HFF-Myc (cell line): ENCODE measurements at places on chromosomes 5 and 9.

GRCh38 chr9:89207026-89207425, 28.4 kb upstream of the SHC3 start:
- no peak for DNase-seq

- DNase-seq = no peak
Measured at GRCh38 chr9:26723486-26723885, 169.1 kb downstream of the CAAP1 start.

GRCh38 chr9:99387431-99387830, 165.3 kb downstream of the SEC61B start:
- DNase-seq = no peak

DNA sequence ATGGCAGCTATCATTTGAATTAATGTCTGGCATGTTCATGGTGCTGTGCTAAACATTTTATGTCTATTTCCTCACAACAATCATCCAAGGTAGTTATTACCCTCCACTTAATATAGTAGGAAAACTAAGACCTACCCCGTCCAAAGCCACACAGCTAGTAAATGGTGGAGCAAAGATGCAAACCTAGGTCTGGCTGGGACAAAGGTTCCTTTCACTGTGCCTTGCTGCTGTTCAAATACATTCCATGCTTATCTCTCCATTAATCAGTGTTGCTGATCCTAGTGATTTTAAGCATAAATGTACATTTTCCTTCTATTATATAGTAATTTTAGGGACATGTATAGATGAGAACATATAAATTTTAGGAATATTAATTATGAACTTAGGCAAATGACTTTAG, 38.7 kb downstream of the CCDC125 start:
- DNase-seq = no peak

- no peak for DNase-seq
Measured at GRCh38 chr9:21751998-21752397, 50.4 kb upstream of the MTAP start.

DNA sequence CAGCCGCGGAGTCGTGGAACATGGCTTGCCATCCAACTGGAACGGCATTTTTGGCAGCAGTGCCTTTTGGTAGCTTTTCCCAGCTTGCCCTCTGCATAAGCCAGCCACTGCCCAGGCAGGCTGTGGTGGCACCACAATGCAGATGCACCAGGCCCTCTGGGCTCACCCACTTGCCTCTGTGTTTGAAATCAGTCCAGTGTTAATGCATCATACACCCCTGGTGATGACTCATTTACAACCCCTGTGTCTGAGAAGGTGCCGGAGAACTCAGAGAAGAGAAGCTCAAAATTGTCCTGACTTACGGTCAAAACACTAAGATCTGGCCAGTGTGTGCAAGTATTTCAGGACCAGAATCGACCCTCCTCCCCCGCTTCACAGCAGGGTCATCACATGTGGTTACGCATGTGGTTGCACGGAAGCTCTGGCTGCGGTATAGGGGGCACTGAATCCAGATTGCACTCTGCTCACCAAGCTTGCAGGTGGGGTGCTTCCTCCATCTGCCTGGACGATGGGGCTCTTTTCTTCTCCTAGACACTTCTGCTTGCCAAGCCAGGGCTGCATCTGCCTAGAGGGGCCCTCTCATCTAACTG, 66.5 kb upstream of the SMIM15 start:
- no peak for DNase-seq

DNA sequence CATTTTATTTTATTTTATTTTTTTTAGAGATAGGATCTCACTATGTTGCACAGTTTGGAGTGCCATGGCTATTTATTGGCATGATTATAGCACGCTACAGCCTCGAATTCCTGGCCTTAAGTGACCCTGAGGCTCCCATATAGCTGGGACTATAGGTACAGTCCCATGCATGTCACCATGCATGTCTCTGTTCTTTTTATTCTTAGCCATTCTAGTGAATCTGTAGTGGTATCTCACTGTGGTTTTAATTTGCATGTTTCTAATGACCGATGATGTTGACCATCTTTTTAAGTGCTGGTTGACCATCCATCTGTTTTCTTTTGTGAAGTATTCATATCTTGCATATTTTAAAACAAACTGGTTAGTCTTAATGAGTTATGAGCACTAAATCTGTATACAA, 76.1 kb downstream of the SLC44A1 start:
- DNase-seq = no peak

DNA sequence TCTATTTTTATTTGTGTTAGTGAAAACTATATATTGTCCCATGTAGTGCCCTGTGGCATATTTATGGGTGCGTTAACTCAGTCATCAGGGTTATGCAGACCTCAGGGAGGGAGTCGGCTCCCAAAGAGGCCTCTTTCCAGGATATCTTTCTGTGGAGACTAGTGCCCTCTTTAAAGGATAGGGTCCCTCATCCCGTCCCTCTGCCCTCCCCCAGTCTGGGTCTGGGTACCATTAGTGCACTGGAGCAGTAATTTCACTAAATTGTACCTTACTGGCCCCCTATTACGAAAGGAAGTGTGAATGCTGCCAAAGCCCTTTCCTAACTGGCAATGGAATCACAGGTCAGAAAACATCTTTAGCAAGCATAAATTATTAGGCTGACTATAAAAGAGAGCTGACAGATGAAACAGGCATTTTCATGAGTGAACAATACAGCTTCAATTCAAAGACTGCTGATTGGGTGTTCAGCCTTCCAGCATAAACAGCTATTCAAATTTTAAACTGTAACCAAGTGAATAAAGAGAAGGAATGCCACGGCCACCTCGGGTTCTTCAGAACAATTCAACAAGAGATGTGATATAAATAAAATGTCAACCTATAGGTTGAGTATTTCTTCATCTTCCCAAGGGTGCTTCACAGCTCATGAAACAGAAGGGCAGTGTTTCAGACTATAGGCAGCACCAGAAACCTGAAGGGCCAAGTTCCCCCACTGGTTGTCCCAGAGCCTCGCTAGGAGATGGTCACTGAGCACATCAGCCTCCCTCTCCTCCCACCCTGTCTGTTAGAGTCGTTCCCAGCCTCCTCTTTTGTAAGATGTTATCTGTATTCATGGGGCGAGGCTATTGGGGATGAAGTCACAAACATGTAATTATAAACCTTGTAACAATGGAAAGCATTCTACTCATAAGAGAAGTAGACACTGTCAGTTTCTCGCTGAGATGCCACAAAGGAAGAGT, 318.7 kb downstream of the TMEM161B start:
- DNase-seq = no peak

- no peak for DNase-seq
Measured at GRCh38 chr5:74098941-74099340, 472.9 kb downstream of the ARHGEF28 start.

DNA sequence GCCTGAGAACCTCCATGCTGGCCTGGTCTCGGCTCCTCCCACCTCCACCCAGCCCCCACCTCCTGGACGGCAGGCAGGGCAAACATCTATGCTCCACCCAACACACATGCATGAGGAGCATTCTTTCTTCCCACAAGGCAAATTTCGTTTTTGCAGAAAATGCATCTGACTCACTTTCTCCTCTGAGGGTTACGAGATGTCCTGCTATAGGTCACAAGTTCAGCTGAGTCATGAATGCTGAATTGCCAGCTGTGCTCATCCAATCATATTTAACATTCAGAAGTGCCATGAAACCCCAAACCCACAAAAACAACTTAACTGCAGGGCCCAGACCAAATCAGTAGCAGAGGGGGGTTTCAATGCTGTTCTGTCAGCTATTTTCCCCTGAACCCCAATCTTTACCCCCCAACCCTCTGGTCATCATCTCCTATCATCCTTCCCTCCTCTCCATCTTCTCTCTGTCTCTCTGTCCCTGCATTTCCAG, 39.0 kb upstream of the OSMR start:
- peak; percentile 99 for DNase-seq

DNA sequence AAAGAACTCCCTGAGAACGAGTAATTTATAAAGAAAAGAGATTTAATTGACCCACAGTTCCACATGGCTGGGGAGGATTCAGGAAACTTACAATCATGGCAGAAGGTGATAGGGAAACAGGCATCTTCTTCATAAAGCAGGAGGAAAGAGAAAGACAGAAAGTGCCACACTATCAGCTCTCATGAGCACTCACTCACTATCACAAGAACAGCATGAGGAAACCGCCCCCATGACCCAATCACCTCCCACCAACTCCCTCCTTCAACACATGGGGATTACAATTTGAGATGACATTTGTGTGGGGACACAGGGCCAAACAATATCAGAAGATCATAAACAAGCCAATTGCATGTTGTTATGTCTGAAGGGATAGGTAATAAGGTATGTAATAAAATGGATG, 935.9 kb upstream of the COX7C start:
- no peak for DNase-seq

DNA sequence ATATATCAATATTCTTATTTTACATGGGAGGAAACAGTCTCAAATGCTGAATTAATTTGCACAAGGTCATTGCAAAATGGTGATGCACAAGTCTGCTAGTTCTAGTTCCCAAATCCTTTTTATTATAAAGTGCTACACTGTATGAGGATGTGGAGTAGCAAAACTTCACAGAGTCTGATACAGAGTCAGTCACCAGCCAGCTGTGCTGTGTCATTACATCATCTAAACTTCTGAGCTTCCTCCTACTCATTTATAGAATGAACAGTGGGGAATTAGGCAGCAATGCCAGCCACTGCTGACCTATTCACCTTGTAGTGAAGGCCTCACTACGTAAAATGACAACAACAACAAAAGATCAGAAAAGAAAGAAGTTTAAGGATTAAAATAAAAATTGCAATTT, 357.8 kb downstream of the TMEM167A start:
- no peak for DNase-seq

DNA sequence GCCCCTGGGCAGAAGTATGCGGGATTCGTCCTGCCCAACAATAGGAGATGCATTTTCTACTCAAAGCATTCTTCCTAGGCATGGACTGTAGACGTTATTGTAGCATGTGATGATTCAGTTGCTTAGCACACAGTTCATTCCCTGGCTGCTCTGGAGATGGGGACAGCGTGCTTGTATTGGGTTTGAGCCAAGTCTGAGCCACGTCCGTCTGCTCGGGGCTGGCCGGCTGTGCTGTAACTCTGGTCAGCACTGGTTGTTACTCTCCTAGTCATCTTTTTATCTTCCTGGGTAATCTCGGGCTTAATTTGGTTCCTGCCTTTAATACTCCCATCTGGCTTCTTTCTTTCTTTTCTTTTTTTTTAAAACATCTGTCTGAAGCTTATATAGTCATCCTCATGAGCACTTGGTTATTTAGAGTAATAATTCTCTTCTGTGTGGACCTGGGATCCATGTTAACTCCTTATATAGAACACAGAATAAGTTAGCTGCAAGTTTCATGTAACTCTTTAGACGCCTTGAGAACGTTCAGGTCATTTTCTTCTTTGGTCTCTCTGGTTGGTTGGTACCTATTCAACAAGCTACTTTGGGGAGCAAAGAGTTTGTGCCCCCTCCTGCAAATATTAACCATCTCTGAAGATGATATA, 118.8 kb upstream of the RPS23 start:
- DNase-seq = peak; percentile 97

DNA sequence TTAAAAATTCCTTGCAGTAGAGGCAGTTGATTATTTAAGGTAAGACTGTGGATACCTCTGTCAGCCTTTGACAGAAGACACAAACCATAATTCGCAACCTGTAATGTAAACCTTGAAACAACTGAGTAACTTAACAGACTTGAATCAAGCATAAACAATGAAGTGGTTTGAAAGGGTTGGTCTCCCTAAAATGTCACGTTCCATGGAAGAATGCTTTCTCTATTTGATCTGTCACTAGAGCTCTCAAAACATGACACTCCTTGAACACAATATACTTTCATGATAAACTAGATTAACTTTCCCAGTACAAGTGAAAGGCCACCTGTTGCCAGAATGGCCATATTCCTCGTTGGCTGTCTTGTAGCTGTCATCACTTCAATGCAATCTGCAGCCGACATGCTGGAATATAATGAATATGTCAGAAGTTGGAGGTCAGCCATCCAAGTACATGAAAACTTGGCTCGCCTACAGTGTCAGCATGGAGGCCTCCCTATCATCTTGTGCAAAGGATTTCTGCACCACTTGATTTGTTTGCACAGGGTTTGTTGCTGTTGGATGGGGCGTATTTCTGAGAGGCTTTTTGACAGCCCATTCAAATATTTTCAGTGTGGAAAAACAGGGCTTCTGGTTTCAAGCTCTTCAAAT, 228.0 kb downstream of the TLE4 start:
- no peak for DNase-seq

- no peak for DNase-seq
Measured at GRCh38 chr9:17695482-17695881, 116.6 kb downstream of the SH3GL2 start.

DNA sequence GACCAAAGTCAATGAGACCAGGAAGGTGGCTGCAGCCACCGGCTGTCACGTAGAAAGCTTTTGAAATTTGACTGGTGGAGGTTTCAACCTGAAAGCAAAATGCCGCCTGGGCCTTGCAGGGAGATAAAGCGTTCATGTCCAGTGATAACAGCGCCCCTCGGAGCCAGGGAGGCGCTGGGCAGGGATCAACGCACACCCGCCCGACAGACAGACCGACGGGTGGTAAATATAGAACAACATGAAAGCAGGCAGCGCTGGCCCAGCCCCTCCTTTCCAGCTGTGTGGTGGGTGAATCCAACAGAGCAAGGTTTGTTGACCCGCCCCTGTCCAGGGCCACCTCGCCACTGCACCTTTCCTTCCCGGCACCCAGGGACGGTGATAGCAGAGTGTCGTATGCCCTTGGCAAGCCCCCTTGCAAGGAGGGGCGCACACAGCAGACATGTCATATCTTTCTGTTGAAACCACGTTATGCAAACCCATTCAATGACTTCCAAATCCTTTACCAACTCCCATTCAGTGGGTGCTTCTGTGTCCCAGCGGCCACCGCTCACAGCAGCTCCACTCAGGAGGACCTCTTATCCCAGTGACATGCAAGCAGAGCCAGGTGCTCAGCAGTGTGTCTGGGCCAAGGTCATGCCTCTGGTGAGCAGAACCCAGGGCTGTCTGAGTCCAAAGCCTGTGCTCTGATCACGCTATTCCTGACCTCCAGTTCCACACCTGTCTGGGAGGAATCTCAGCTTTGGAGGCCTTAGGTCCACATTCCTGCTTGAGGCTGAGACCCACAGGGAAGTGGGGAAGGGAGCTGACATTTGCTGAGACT, 38.7 kb downstream of the NKX2-5 start:
- DNase-seq = no peak

DNA sequence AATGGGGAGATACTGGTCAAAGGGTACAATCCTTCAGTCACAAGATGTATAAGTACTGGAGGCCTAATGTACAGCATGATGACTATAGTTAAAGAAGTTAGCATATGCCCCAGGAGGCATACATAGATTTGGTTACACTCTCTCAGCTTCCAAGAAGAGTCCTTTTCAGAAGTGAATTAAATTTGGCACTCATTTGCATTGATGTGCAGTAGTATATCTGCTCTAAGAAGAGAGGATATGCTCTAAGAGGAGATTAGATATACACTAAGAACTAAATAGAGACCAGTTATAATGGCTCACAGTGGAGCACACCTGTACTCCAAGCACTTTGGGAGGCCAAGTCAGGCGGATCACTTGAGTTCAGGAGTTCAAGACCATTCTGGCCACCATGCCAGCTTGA, 139.5 kb upstream of the MINAR2 start:
- no peak for DNase-seq
